ENCODE measurements at places on chromosomes 7 and 10.

GRCh38 chr7:41694495-41694894 lies 8.4 kb downstream of the INHBA start:
- no peak for DNase-seq

DNA sequence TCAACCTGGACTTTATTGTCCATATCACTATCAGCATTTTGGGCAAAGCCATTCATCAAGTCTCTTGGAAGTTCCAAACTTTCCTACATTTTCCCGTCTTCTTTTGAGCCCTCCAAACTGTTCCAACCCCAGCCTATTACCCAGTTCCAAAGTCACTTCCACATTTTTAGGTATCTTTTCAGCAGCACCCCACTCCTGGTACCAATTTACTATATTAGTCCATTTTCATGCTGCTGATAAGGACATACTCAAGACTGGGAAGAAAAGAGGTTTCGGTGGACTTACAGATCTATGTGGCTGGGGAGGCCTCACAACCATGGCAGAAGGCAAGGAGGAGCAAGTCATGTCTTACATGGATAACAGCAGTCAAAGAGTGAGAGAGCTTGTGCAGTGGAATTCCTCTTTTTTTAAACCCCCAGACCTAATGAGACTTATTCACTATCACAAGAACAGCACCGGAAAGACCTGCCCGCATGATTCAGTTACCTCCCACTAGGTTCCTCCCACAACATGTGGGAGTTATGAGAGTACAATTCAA lies 50.2 kb downstream of the NRF1 start:
- no peak for DNase-seq

DNA sequence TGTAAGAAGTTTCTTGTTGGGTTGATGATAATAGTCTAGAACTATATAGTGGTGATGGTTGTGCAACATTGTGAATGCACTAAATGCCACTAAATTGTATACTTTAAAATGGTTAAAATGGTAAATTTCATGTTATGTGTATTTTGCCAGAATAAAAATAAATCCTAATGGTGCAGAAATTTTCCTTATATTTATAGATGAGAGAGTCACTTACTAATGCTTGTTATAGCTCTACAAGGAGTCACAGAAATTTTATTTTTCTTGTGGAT lies 21.1 kb downstream of the SPAG6 start:
- no peak for DNase-seq

DNA sequence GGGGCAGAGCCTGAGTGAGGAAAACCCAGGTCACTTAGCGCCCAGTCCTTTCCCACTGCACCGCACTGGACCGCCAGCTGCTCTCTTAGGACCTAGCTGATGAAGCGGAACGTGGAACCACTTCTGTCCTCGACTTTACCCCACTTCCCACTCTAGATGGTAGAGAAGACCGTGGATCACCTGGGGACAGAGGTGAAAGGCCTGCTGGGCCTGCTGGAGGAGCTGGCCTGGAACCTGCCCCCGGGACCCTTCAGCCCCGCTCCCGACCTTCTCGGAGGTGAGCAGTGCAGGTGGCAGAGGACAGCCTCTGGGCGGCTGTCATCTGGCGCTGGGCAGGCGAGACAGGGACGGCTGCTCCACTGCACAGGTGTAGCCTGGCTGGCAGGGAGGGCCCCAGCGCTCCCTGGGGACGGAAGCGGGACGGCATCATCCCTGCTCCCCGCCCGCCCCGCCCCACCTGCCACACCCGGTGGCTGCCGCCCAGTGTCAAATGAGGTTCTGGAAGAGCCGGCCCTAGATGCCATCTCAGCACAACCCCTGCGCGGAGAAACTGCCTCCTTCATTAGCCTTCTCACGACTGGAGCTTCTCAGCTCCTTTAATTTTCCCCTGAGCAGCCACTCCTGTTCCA lies 11.7 kb downstream of the PLAC9 start:
- DNase-seq, result no peak

GRCh38 chr7:21125297-21125696 lies 302.6 kb upstream of the SP4 start:
- no peak for DNase-seq

DNA sequence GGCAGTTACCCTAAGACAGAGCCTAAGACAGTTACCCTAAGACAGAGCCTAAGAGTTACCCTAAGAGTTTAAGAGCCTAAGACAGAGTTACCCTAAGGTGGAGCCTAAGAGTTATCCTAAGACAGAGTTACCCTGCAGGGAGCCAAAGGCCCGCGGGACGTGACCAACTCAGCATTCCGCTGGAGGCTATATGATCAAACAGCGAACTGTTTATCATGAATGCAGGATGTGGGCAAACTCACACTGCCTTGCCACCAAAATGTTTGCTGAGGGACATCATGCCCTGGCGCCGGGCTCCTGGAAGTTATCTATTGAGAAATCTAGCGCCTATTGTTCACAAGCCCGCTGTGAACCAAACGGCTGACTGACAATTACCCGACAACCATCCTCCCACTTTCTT lies 49.9 kb downstream of the BLVRA start:
- no peak for DNase-seq

- no peak for DNase-seq
These were observed 78.3 kb downstream of the RAPGEF5 start for GRCh38 chr7:22278660-22279059.

DNA sequence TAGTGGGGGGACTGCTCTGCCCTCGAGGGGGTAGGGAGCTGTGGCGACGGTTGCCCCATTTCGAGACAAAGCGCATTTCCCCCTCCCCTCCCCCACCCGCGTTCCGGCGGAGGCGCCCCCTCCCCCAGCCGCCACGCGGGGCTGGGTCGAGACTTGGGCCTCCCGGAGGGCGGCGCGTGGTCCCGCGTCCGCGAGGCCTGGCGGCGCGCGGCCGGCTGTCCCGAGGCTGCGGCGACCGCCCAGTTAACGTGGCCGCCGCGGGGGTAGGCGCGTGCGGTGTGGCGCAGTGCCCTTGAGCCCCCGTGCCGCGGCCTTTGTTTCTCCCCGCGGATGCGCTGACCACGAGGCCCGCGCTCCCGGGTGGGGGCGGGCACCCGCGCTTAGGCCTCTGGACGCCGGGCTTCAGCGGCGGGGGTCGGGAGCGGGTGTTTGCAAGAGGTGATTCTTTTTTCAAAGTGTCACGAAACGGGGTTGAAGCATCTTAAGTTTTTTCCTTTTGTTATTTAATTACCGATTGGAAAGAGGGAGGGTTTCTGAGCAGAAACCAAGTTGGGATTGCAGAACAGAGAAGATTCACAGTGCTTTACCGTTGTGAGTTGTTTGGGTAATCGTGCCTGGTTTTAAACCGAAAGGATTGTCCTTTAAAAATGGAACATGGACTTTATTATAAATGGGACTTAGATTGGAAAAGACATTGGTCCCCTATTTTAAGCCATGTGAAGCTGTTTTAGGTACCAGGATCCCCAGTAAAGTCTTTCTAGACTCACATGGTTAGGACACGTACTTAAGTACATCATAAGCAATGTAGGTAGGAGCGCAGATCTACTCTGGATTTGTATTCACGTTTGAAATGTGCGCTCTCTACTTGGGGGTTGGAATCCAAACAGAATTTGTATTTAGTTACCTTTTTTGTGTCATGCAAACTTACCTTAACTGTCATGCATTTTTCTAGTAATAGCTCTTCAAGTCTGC lies 760 bp downstream of the CBX3 start:
- peak; percentile 64 for DNase-seq

- DNase-seq, result no peak
These were observed 264.1 kb downstream of the BICC1 start for GRCh38 chr10:58776568-58777318.

DNA sequence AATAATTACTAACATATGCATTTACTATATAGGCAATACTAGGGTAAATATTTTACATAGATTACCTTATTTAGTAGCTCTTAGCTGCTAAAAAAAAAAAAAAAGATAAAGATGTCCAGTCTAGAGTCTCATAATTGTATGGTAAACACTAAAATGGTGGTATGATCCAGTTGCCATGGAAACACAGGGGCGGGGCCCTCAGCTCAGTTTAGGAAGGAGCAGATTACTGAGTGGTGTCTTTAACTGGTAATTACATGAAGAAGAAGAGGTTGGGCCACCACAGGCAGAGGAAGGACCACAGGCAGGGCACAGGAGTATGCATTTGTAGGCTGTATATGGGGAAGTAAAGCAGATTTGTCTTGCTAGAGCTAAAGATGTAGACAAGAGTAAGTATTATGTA lies 43.7 kb downstream of the ITGB8 start:
- DNase-seq, result peak; percentile 24

GRCh38 chr10:274866-275265 lies 139.6 kb downstream of the ZMYND11 start:
- no peak for DNase-seq

DNA sequence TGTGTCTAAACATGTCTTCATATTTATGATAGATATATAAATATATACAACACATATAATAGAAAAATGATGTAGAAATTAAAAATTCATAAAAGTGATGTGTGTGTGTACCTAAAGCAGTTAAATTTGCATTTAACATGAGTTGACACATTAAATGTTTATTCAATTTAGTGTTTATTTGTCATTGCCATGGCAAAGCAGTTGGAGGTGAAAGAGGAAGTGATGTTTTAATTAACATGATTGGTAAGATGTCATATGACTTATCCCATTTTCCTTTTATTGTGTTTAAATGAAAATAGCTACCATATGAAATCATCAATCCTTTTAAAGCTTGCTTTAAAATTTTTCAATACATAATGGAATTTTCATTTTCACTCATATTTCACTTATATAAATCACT lies 452.6 kb downstream of the SUGCT start:
- DNase-seq, result no peak
